ENCODE measurements at places on chromosomes 2 and 18.

DNA sequence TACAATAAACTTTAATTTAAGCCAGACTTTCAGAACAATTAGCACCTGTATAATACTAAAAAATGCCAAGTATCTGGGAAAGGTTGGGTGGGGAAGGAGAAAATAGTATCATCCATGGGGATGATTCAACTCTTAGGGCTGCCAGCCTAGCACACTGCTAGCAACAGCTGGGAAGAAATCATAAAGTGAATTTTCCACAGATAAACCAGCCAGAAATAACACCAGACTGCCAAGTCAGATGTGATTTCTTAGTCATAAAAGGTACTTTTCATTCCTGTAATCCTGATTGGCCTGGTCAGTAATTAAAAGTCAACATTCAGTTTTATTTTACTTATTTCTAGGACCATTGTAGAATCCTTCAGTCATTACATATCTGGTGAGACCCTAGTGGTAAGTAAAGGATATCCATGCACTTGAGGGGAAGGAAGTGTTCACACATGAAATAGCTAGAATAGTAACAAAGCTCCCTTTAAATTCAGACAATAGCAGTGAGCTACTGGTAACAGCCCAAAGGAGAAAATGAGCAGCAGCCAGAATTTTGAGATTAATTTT lies 59.4 kb downstream of the LIMS1 start:
- no peak for DNase-seq

- DNase-seq, result no peak
Observed at GRCh38 chr2:168024459-168024858, 222.9 kb downstream of the STK39 start.

GRCh38 chr2:182810087-182810486 lies 56.4 kb downstream of the FRZB start:
- no peak for DNase-seq

- DNase-seq, result no peak
Observed at GRCh38 chr18:11279461-11279860, 130.1 kb upstream of the PIEZO2 start.

DNA sequence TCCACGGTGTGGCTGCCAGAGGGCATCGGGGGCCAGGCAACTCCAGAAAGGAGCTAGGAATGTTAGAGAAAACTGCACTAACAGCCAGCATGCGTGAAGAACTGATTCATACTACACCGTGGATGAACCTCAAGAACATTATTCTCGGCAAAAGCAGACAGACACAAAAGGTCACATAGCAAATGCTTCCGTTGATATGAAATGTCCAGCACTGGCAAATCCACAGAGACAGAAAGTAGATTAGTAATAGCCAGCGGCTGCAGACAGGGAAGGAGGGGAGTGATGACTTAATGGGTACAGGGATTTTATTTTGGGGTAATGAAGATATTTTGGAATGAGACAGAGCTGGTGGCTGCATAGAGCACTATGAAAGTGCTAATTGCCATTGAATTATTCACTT lies 37.4 kb downstream of the SCTR start:
- DNase-seq, result no peak

DNA sequence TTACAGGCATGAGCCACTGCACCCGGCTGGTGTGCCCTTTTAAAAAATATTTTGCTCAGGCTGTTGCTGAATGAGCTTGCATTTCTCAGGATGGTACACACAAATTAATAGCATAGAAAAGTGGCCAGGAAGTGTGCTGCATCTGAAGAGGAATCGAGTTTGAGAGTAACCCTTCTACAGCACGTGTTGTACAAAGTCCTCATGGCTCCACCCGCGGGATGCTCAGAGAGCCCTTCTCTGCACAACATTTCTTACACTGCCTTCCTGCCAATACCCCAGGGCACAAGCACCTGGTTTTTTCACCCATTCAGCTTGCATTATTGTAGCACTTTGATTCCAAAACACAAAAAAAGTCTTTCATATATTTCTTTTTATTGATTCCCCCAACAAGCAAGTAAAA lies 90.1 kb upstream of the NEDD4L start:
- no peak for DNase-seq

- DNase-seq, result no peak
Observed at GRCh38 chr18:78754311-78755043, 225.1 kb upstream of the SALL3 start.

GRCh38 chr2:25380023-25380422 lies 38.3 kb upstream of the DNMT3A start:
- DNase-seq, result no peak

GRCh38 chr2:161206471-161207032 lies 46.3 kb downstream of the TANK start:
- no peak for DNase-seq

GRCh38 chr2:37350034-37350433 lies 5.6 kb downstream of the QPCT start:
- DNase-seq, result peak; percentile 22

DNA sequence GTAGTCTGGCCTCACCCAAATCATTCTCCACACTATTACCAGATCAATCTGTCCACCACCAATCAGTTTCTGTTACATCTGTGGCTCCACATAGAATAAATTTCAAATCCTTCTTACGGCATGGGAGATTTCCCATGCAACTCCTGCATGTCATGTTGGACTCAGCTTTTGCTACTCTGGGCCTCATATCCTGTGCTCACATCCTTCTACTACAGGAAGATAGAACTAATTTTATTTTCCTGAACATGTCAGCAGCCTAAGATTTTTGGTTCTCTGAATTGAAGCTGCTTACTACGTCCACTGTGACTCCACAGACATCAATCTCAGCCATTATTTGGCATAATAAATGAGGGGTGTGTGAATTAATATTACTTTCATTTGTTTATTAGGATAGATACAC lies 181.1 kb downstream of the CCDC85A start:
- no peak for DNase-seq

DNA sequence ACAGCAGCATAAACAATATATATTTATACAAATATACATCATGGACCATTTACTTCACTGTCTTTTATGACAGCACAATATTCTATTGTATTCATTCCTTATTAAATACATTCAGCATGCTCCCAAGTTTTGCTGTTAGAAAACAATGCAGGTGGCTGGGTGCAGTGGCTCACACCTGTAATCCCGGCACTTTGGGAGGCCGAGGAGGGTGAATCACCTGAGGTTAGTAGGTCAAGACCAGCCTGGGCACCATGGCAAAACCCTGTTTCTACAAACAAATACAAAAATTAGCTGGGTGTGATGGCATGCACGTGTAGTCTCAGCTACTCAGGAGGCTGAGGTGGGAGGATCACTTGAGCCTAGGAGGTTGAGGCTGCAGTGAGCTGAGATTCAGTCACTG lies 39.0 kb downstream of the NPC1 start:
- no peak for DNase-seq

DNA sequence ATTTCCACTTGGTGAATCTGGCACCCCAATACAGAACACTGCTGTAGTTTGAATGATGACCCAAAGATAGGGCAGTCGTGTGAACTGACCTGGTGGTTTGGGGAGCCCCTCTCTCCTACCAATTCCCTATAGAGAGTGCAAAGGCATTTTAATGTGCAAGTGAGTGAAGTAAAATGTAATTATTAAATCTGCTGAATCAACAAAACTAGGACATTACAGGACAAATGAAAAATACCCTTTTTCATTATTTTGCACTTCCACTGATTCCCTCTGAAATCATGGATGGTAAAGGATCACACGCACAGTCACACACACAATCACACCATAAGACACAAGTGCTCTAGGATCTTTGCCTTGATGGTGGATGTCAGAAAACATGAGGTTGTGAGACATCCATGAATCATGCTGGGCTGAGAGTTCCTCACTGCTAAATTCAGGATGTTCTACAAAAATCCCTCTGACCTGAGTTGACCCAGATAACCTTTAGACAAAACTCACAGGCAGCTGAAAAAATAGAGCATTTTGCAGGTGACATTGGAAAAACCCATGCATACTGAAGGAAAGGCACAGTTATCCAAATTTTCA lies 197.4 kb downstream of the FBXO15 start:
- no peak for DNase-seq

DNA sequence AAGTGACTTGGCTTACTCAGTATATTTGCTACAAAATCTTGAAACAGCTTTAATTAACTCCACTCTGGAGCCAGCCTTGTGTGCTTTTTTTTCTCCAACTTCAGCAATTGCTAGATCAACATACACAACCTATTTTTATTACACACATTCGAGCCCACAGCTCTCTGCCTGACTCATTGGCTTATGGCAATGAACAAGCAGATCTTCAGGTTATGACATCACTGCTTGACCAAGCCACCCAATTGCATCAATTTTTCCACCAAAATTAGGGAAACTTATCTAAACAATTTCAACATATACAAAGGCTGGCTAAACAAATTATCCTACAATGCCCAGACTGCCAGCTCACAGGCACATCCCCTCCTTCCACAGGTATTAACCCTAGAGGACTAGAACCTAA lies 39.6 kb upstream of the PDK1 start:
- no peak for DNase-seq

GRCh38 chr2:171798156-171798820 lies 95.8 kb downstream of the SLC25A12 start:
- DNase-seq, result no peak

GRCh38 chr18:45635893-45636509 lies 20.7 kb downstream of the SLC14A2 start:
- no peak for DNase-seq

DNA sequence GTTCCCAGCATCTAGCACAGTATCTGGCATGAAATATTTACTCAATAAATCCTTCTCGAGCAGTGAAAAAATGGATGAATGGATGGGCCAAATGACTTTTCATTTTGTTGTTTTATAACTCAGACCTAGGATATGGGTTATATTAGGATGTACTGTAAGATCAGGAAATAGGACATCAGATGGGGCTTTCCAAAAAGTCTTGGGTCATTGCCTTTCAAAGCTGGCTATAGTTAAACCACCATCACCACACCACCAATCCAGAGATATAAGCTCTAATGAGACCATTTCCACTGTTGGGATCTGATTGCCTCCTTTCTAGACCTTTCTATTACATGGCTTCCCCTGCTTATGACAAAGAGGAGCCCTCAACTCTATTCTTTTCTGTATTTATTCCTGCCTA lies 525.0 kb upstream of the TCF4 start:
- DNase-seq, result no peak

DNA sequence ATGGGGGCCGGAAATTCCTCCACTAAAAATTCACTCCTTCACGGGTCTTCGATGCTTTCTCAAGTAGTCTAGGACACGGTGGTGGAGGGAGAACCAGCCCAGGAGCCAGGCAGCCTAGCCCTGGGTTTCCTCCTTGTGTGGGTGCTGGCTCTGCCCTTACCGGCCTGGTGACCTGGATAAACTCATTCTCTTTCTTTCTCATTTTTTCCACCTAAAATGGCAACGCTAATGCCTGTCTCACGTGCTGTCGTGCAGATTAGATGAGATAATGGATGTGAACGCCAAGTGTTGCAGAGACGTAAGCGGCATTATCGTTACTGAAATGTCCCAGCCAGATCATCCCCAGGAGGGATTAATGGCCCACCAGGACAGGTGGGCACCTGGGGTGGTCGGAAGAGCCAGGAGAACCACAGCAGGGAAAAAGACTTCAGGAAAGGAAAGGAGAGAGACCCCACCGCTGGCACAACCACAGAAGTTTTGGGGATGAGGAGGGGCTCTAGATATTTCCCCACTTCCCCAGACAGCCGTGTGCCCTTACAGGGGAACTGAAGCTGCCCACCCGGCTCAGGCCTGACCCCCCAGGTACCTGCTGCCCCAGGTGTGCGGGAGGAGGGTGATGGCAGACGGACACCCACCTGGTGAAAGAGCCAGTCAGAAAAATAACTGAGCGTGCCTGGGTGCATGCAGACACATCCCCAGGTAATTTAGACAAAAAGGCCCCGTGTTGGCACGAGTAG lies 100.8 kb upstream of the ASAP2 start:
- DNase-seq, result no peak

DNA sequence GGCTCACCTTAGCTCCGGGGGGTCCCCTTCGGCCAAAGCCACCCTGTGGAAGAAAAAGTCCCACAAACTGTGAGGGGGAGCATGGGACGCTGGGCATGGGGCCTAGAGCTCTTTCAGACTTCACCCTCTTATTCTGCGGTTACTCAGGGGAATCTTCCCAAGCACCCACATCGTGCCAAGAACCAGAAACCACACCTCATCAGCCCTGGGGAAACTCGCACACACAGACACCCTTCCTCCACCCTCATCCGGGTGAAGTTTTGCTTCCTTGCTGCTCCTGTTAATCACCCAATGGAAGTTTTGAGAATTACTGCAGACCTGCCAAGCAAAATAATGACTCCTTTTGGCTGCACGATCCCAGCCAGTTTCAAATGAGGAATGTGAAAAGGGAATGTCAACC lies 59.1 kb downstream of the COL6A3 start:
- no peak for DNase-seq

GRCh38 chr2:42964439-42965083 lies 172.2 kb upstream of the HAAO start:
- no peak for DNase-seq

GRCh38 chr18:63454497-63454896 lies 22.3 kb upstream of the SERPINB5 start:
- DNase-seq, result no peak

GRCh38 chr2:150271952-150272802 lies 215.3 kb downstream of the RND3 start:
- DNase-seq, result no peak

DNA sequence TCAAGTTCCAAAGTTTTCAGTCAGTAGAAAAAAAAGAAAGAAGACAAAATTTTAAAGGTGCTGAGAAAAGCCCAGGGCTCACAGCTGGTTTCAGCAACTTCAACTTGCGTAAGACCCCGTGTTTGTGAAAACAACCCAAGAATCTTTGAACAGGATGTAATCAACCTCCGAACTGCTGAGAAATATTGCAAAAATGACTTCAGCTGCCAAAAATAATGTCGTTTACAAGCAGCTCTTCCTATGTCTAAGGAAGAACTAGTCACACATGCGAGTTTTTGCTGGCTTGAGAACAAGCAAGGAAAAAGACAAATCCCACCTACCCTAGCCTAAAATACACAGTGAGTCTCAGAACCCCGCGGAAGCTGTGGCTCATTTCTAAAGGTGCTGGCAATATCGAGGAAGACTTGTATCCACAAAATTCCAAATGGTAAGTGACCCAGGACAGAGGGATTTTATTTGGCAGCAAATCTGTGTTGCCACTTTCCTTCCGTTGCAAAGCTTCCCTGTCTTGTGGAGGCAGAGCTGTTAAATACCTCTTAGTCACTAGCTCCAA lies 59.8 kb upstream of the SLC8A1 start:
- DNase-seq, result no peak

DNA sequence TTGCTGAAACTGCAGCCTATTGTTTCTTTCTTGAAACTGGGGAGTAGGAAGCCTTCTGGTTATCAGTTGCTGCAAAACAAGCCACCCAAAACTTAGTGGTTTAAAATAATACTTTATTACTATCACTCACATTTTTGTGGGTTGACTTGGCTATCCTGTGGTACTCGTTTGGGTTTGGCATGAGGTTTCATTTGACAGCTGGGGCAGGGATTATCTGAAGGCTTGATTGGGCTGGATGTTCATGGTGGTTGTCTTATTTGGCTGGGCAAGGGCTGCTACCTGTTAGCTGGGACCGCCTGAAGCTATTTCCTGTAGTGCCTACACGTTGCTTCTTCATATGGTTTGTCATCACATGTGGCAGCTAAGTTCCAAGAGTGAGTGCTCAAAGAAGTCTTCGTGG lies 122.3 kb downstream of the PLCL1 start:
- DNase-seq, result no peak

All from glutamatergic neuron (in vitro differentiated cells).